ENCODE measurements at places on chromosomes 13 and 19.

DNA sequence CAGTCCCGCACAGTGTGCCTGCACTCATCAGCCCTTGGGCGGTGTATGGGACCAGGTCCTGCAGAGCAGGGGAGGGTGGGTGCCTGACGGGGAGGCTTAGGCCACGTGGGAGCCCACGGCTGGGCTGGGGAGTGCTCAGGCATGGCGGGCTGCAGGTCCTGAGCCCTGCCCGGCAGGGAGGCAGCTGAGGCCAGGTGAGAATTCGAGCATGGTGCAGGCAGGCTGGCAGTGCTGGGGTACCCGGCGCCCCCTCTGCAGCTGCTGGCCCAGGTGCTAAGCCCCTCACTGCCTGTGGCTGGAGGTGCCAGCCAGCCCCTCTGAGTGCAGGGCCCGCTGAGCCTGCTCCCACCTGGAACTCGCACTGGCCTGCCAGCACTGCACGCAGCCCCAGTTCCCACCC is 630.9 kb upstream of the PCDH20 start:
- no peak for DNase-seq

DNA sequence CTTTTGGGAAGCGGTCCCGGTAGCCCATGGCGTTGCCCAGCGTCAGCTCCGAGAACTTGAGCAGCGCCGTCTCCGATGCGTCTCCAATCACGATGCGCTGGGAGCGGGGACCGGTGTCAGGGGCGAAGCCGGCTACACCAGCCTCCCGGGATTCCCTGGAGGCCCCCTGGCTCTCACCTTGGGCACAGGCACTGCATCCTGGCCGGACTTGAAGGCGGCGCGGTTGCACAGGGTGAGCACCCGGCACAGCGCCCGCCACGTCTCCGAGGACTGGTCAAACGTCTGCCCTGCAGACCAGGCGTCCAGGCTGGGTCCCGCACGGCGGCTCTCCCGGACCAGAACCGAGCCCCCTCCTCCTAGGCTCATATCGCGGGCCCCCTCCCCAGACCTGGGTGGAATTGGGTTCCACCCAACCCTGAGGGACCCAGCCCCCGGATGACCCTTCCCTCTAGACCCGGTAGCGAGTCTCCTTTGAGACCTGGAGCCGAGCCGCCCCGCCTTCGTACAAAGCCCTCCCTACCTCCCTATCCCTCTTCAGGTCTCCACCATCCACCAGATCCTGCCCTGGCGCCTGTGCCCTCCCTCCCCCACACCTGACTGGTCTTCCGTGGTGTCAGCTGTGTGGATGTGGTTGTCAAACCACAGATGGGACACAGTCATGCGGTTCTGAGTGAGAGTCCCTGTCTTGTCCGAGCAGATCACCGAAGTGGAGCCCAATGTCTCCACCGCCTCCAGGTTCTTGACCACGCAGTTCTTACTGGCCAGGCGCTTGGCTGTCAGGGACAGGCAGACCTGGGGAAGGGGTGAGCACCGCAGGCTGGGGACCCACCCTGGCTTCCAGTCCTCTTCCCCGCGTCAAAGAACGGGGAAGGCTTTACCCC is 4.8 kb downstream of the ATP4A start:
- no peak for DNase-seq

DNA sequence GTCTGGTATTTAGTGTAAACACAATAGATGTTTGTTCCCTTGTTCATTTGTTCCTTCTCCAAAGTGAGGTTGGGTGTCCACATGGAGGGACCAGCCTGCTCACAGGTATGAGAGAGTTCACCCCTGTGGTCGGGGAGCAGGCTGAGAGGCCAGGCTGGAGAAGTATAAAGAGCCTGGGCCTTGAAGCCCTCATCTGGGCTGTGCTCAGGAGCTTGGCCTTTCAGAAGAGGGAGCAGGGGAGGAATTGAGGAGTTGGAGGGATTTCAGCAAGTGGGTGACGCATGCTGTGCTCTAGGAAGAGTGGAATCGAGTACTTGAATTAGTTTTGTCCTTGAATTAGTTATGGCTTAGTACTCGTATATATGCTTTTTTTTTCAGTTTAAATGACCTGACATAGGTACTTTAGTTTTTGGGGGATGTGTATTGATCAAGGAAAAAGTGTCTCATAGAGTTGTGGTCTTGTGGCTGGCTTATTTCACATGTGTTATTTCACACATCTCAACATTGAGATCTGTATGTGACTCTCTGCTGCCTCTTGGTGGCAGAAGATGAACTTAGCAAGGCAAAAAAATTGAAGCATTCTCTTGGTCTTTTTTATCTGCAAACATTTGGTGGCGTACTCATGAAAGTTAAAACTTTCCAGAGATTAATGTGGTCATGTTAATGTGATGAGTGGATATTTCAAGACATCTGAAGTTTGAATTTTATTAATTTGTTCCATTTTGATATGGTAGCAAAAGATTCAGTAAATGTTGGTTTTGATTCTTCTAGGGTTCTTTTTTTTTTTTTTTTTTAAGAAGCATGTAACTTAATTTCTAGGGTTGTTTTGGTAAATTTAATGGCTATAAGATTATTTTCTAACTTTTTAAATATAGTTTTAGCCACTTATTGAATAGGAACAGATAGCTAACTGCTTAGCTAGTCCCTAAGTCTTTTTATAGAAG is 54.3 kb downstream of the SLAIN1 start:
- peak; percentile 23 for DNase-seq

DNA sequence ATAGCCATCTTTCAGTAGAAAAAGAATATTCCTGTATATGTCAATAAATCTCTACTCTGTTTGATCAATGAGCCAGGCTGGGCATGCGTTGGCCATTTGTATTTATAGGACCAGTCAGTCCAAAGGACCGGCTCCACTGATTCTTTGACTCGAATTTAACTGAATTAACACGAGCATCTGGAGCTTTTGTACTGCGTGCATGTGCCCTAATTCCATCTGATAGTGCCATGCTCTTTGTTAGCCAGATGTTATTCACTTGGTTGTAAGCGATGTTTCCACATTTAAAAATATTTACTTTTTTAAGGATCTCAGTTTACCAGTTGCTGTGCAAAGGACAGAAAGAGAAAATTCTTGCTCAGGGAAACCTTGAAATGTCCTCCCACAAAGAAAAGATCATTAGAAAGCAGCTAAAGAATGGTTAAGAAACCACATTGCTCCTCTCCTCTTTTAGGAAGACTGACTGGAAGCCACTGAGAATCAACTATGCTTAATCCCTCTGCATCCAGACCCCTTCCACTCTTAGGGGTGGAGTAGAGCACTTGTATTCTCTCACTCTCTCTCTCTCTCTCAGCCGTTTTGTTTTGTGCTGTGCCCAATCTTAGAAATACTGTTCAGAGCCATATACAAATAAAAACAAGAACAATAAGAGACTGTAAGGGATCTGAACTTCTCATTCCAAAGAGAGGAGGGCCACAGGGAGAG is 165.8 kb downstream of the DCLK1 start:
- no peak for DNase-seq

DNA sequence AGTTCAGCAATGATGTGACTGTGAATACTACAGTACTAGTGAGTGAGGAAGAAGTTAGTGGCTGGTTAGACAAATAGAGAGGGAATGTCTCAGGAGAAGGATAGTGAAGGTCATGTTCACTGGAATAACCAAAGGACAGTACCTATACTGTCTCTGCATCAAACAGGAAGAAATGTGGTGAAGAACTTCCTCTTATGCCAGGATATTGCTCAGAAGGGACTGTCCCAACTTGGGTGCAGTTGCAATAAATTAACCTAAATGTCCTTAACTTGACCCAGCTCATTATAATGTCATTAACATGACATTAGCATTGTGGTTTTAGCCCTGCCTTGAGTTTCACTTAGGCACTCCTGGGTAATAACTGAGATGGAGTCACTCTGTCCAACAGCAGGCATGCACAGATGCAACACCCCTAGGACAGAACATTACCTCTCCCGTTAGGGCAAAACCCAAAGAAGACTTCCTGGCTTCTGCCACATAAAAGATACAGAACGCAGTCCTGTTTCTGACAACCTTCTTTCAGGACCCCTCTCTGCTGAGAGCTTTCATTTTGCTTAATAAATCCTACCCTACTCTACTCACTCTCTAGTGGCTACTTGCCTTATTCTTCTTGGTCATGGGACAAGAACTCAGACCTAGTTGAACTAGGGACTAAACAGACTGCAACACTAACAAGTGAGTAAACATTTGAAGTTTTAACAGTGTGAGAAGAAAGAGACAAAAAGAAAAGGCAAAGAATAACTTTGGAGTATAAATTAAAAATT is 1591.6 kb upstream of the MIR17HG start:
- no peak for DNase-seq
